T-helper 9 cell (primary cell): ENCODE measurements at places on chromosomes 3 and 15.

DNA sequence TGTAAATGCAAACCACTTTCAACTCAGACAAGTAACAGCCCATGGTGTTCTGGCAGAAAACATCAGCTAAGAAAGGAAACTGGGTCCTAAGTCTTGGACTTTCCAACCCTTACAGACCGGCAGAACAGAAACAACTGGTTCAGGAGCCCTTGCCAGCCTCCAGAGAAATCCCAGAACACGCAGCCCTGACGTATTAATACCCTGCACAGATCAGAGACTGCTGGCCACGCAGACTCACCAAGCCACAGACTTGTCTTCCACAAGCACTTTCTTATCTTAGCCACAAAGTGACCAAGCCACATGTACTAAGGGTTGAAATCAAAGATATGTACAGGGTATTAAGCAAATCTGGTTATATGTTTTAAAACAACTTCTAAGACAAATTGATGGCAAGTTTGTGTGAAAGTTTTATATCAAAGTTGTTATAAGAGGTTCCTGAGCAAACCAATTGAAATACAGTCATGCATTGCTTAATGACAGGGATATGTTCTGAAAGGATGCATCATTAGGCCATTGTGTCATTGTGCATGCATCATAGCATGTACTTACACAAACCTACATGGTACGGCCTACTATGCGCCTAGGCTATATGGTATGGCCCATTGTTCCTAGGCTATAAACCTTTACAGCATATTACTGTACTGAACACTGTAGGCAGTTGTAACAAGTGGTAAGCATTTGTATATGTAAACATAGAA lies 36.8 kb downstream of the BTD start:
- DNase-seq, result no peak

- no peak for DNase-seq
Measured at GRCh38 chr15:100889385-100890050, 9.9 kb downstream of the ALDH1A3 start.

DNA sequence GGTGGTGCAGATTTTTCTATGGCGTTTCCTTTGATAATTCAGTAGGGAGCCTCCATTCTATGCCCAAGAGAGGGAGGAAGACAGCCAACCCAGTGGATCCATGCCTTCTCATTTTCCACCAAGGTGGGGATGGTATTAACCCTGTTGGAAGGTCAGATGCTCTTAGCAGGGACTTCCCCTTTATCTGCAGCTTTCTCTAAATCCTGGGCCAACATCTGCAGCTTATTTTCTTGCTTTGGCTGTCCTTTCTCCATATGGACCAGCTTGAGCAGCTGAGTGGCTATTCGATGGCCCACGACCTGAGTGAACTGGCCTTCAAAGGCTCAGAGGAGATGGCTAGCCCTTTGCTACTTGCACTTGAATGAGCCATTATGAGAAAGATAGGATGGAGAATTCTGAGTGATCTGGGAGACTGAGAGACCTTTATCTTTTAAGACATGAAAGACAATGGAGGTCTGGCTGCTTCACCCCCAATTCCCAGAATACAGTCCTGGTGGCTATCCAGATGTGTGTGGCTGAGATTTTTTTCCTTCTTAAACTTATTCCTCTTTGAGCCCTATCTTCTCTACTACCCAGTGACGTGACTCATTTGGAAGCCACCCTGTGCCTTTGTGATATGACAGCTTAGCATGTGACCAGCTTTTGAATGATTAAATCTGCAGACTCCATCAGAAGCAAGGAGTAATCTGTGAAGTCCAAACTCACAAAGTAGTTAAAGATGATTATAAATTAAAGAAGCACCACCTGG lies 39.6 kb upstream of the TRAK1 start:
- no peak for DNase-seq

DNA sequence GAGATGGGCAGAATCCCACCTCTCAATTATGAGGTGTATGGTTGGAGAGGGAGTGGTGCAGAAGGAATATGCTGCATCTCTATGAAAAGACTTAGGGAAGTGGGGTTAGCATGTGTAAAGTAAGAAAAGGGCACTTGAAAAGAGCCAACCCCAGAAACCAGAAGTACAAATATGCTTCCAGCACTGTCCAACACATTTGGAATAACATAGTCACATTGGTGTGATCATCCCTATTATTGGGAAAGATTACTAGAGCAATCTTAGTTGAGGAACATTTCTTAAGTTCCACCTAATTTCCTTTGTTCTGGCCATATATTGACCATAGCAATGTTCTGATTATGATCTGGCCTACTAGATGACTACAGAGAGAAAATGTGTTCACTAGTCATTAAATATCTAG lies 34.3 kb downstream of the HMG20A start:
- no peak for DNase-seq

DNA sequence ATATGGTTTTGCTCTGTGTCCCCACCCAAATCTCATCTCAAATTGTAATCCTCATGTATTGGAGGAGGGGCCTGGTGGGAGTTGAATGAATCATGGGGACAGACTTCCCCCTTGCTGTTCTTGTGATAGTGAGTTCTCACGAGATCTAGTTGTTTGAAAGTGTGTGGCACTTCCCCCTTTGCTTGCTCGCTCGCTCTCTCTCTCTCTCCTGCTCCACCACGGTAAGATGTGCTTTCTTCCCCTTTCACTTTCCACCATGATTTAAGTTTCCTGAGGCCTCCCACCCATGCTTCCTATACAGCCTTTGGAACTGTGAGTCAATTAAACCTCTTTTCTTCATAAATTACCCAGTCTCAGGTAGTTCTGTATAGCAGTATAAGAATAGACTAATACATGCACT lies 60.7 kb downstream of the GSK3B start:
- DNase-seq, result no peak

DNA sequence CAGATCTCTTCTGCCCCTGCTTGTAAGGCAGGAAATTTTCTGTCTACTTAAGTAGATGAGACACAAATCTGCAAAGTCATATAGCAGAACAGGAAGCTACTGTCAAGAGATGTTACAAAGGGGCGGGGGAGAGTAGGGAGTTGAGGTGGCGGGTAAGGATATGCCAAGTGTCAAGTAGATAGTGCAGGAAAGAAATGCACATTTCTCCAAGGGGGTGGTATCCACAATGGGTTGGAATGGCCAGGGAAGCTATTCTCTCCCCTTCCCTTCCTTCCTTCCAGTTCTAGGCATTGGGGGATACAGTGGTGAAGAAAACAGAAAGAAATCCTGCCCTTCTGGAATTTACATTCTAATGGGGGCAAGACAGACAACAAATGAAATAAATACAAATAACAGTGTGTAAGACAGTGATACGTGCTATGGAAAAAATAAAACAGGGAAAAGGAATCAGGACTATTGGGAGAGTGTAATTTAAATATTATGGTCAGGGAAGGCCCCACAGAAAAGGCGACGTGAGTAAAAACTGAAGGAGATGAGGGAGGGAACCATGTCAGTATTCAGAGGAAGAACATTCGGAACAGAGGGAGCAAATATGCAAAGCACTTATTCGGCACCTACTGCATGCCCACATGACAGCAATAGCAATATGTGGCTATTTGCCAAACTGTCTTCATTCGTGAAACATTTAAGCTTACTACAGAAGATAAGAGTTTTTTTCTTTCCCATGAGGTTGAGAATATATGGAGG lies 42.8 kb upstream of the RNU6-1 start:
- DNase-seq, result no peak

GRCh38 chr15:67824197-67824968 lies 926 bp upstream of the SKOR1 start:
- no peak for DNase-seq

GRCh38 chr15:37219211-37219701 lies 118.9 kb upstream of the MEIS2 start:
- no peak for DNase-seq

- no peak for DNase-seq
Measured at GRCh38 chr15:77844798-77845446, 212.2 kb upstream of the LINGO1 start.

GRCh38 chr3:139505829-139506386 lies 29.6 kb upstream of the RBP2 start:
- DNase-seq, result no peak

DNA sequence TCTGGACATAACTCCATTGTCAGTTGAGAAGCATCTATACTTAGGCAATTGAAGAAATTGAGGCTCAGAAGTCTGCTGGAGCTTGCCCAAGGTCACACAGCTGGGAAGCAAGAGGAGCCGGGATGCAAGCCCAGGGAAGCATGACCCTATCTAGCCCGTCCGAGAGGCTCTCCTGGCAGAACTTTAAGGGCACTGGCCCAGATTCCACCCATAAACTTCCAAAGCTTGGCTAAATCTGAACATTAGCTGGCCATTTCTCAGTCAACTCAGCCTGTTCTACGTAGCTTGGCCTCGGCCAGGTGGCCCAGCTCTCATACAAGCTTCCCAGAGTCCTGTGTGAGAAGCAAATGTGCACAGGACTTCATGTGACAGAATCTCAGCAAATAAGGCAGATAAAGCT lies 75.8 kb downstream of the LRIG1 start:
- no peak for DNase-seq

GRCh38 chr15:79002581-79002980 lies 57.7 kb upstream of the CTSH start:
- no peak for DNase-seq

- peak; percentile 79 for DNase-seq
Measured at GRCh38 chr15:41989573-41990242, 17.4 kb upstream of the EHD4 start.

DNA sequence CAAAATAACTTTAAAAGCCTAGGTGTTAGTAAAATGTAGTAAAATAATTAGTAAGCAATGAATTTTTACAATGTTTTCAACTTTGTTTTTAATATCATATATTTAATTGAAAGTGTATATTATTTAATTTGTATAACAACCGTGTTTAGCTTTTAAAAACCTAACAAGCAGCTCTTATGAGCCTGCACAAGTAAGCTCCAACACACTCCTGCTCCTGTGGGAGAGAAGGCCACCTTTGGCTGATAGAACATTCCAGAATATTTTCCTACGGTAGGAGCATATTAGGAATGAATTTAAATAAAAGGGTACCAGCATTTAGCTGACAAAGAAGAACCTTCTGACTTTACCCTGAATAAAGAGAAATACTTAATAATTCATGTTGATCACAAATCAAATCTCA lies 40.3 kb upstream of the TM4SF1 start:
- no peak for DNase-seq

GRCh38 chr3:20405744-20406143 lies 219.7 kb upstream of the SGO1 start:
- no peak for DNase-seq

- no peak for DNase-seq
Measured at GRCh38 chr3:178669022-178669601, 132.9 kb downstream of the KCNMB2 start.

DNA sequence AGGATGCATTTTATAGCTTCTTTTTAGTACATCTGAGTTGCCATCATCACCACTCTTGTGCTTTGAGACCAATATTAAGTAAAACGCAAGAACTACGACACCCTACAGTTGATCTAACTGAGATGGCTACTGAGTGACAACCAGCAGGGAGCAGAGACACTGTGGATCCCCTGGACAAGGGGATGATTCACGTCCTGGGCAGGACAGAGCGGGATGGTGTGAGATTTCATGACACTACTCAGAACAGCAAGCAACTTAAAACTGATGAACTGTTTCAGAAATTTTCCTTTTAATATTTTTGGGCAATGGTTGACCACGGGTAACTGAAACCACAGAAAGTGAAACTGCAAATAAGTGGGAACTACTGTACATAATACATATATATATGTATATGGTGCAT lies 299.2 kb downstream of the ADAMTS17 start:
- DNase-seq, result no peak

DNA sequence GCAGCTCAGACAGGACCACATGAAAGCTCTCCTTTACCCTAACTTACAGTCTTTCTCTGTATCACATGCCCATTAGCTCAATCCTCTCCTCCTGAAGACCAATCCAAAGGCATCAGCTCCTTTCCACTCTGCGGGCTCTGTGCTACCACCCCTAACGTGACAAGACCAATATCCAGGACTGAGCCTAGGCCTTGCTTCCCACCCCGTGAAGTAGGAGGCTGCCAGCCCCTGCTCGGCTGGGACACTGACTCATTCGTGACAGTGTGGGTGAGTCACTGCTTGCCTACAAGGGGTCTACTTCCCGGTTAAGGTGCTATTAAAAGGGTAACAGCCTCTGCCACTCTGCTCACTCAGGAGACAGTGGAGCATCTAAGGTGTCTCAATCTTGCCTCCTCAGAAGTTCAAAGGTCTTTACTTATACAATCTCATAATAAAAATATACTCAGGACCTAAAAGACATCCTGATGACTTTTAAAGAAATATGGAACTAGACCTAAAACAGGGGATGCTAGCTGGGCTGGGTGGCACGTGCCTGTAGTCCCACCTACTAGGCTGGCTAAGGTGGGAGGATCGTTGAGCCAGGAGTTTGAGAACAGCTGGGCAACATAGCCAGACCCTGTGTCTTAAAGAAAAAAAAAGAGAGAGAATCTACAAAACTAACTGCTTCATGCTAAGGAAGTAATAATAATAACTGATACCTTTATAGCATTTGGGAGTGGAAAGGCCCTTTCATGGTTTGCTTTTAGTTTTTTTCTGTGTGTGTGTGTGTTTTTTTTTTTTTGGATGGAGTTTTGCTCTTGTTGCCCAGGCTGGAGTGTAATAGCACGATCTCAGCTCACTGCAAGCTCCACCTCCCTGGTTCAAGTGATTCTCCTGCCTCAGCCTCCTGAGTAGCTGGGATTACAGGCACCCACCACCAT lies 55.0 kb downstream of the TMEM44 start:
- no peak for DNase-seq

- no peak for DNase-seq
Measured at GRCh38 chr3:58021962-58022361, 13.7 kb downstream of the FLNB start.

GRCh38 chr3:69353088-69353478 lies 32.8 kb downstream of the FRMD4B start:
- DNase-seq, result no peak

DNA sequence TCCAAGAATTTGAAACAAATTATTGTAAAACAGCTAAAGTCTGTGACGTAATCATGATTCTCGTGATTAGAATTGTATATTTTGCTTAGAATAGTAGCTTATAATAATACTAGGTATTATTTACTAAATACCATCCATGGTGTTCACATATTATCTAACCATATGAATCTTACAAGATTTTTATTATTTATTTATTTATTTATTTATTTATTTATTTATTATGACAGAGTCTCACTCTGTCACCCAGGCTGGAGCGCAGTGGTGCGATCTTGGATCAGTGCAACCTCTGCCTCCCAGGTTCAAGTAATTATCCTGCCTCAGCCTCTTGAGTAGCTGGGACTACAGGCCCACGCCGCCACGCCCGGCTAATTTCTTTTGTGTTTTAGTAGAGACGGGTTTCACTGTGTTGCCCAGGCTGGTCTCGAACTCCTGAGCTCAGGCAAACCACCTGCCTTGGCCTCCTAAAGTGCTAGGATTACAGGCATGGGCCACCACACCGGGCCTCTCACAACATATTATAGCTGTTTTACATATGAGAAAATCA lies 173.5 kb downstream of the EPHA3 start:
- DNase-seq, result no peak

GRCh38 chr3:14175383-14176037 lies 2.9 kb downstream of the XPC start:
- peak; percentile 38 for DNase-seq
